IPS DF 6.9 (cell line): ENCODE measurements at places on chromosomes 5 and 9.

DNA sequence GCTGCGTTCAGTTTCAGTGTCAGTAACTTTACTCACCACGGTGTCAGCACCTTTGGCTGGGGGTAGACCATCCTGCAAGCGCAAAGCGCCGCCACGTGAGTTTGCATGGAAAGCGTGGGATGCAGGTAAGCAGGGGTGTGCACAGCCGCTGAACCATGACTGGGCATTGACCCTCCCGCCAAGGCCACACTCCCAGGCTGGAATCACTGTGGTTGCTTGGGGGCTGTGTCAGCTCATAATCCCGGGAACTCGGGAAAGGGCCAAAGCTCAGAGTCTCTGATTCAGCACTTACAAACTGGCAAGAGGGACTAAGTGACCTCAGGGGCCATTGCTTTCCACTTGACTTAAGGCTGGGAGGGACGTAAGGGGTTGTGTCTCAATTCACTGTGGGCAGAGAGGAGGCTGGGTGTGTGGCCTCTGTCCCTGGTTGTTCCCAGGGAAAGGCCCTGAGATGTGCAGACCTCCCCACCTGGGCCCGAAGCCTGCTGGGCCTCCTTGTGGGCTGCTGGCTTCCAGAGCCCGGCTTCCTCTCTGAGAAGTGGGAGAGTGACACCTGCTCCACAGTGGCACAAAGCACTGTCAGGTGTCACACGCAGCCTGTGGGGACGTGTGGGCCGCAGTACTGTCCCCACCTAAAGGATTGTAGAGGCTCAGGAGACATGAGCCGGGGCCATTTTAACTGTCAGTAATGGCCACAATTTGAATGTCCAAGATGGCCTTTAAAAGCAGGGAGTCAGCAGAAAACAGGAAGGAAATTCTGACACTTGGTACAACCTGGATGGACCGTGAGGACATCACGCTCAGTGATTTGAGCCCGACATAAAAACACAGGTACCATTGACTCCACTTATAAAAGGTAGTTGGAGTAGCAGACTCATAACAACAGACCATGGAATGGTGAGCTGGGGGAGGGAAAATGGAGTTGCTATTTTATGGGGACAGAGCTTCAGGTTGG, 16.7 kb downstream of the ABO start:
- DNase-seq, result no peak

DNA sequence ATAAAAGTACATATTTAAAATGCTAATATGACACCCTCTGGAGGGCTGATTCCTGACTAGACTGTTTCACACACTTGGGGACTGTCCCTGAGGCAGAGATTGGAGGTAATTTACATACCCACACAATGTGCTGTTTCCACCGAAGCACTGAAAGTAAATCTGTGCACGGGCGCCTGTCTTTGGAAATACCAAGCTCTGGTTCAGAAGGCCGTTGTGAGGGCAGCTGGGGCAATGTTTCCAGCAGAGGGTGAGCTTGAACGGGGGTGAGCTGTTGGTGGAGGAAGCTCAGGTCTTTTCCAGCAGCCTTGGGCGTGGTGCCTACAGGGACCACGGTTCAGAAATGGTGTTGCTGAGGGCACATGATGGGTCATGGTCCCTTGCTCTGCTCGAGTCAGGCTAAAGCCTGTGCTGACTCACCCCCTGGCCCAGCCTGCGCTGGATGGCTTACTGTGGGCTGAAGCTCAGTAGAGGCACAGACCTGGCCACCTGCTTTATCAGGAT, 25.8 kb upstream of the HMCN2 start:
- DNase-seq, result no peak

DNA sequence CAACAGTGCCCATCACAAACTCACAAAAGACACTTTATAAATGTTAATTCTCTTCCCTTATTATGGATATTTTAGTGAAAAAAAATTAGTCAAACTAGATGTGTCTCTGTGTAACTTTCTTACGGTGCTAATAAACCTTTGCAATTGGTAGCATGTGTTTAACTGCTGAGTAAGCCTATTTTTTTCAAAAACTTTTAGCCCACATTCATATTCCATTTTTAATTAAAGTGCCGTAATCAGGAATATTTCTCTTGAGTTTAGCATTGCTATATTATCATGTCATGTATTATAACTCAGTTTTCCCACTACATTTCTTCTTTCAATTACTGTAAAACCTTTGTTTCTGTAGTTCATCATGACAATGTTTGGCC, 51.4 kb downstream of the FYB1 start:
- DNase-seq, result no peak

- no peak for DNase-seq
These were observed 6.9 kb upstream of the LTC4S start for GRCh38 chr5:179786861-179787260.

DNA sequence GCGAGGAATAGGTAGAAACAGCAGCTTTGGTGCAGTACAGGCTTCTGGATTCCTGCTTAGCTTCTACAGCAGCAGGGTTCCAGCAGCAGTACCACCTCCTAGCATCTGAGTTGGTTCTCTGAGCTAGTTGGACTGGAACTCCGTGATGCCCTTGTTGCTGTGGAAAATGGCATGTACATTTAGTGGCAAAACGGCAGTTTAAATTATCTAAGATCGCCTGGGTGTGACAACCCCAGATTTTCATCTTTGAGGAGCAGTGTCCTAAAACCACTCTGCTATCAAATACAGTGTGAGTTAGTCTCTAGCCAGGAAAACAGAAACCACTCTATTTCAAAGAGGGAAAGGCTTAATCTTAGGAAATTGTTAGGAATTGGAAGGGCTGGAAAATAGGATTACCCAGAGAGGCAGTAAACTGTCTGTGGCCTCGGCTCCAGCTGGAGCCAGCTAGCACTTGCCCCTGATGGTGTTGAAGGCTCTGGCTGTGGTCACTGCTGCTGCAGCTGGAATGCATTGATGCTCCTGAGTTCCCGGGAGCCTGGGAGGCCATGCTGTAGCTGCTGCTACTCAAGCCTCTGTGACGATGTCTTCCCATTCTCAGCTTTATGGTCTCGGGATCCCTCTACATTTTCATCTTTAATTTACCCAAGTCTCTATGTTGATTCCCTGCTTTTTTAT, 29.4 kb downstream of the RAD23B start:
- DNase-seq, result no peak

DNA sequence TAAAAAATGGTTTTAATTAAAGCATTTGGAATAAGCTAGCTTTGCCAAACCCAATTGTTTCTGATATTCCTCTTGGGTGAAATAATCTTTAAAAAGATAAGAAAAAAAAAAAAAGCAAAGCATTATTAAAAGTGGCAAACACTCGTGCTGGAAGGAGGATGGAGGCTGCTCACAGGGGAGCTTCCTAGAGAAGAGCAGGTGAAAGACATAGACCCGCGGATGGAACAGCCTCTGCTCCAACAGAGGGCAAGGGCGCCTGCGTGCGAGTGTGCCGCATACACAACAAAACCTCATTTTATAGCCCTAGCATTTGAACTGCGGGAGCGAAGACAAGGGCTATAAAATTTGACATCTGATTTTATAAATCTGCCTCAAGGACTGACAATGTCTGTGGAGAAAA, 33.4 kb upstream of the SLC25A51 start:
- no peak for DNase-seq

DNA sequence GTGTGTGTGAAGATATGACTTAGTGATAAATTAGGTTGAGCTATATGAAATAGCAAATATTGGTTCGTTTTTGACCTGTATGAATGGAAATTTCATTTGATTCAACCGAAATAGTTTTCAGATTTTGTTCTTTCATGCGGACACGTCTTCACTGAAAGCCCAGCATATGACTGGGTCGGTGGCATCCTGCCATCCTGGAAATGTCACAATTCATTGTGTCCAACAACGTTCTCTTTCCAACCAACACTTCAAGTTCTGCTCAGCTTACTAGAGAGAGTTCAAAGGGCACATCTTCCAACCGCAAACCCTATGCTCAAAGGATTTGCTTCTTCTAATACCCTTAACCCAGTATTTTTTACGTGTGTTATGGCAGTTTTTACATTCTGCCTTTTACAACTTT, 252.5 kb downstream of the NTRK2 start:
- DNase-seq, result no peak

GRCh38 chr9:110364451-110364850, 26.8 kb upstream of the TXNDC8 start:
- DNase-seq, result no peak

DNA sequence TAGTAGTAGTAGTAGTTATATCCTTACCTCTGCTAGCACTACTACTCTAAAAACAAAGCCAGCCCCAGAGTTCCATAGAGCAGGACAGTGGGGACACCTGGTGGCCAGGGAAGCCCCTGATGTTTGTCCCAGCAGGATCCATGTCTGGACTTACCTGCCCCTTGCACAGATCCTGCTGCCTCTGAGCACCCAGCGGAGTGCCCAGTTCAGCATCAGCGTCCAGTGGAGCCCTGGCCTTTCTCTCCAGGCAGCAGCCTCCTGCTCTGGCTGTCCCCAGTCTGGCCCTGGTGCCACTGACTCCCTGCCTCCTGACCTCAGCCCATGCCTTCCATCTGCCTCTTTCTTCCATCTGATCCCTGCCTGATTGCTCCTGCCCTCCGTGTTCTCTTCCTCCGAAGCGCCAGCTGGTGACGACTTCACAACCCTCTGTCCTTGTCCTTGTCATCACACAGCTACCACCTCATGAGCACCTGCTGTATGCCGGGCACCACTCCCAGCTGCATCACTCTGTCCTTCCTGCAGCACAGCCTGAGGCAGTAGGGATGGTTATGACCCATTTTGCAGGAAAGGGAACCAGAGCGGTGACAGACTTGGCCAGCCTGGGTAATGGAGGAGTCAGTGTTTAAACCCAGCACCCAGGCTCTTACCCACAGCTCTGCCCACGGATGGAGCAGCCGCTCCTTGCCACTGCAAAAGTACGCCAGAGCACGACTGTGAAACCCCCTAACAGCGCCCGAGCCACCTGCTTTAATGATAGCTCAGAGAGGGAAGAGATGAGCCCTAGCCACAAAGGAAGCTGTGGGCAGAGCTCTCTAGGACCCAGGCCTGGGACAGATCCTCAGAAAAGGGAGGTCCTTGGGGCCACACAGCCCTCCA, 11.5 kb downstream of the SARDH start:
- DNase-seq, result no peak

DNA sequence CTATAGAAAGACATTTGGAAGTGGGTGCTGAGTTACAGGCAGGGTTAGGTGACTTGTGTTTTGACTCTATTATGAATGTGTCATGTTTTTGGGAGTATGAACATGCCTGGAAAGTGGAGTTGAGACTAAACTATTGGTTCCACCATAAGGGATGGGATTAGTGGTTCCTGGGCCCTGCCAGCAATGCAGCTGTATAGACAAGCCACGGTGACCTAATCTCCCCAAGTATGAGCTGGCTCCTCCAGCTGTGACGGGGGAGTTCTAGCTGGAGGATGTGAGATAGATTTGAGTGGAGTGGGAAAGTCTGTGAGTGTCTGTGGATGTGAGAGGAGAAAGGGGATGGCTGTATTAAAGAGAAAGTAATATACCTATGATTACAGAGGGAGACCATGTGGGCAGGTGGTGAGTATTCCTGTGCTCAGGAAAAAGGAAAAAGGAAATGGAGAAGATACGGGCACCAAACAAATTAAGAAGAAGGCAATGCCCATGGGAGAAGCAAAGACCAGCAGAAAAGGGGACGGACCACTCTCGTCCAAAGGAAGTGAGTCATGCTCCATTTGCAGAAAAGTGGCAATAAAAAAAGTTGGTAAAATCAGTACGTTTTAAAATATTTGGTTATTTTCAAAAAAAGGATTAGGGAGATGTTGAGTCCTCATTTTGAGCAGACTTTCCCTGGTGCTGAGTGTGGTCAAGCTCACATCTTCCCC, 48.3 kb upstream of the ICE1 start:
- DNase-seq, result no peak

DNA sequence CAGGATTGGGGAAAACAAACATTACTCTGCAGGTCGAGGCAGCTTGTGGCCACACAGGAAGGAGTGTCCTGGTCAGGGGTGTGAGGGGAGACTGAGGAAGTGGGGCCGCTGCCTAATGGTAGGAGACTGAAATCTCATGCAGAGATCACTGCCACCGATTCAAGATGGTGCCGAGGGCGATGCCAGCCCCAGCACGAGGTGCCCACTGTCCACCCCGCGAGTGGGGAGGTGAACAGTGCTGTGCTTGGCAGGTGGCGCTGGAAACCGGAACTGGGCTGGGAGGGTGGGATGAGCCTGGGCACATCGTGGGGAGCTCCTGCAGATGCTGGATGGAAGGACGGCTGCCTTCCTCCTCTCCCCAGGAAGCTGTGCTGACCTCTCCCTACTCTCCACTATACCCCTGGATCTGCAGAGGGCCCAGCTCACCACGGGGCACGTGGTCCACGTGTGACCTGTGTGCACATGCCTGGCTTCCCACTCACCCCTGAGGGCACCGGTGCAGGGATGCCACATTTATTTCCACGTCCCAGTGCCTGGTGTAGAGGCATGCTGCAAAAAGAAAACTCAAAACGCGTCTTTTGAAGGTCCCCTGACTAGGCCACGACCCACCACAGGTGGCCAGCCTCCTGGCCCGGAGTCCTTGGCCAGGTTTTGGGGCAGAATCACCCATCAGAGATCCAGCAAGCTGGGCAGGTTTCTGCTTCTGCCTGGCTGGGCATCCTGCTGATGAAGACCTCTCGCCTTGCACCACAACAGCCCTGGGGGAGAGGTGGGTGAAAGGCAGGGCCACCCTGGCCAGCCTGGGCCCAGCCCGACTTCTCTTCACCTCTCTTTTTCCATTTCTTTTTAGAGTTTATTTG, 71.7 kb upstream of the FCN1 start:
- no peak for DNase-seq

- DNase-seq, result no peak
These were observed 232.4 kb downstream of the ESM1 start for GRCh38 chr5:54753034-54753433.

DNA sequence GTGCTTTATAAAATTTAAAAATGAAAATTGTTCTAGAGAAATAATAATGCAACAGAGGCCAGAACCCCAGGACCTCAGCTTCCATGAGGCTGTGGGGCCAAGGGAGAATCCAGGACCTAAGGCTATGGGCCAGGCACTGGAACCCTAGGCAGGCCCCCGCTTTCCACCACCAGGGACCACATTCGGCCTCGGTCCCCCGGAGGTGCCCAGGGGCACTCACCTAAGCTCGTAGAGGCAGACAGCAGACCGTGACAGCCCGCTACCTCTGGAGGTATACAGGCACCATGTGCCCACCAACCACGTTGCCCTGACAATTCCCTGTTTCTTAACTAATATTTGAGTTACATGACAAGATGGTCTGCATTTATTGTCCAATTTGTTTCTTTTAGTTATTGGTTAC, 49.5 kb upstream of the MROH2B start:
- no peak for DNase-seq

- DNase-seq, result no peak
These were observed 51.3 kb upstream of the SLC30A5 start for GRCh38 chr5:69042500-69042899.

GRCh38 chr9:74824654-74825053, 63.1 kb downstream of the TRPM6 start:
- no peak for DNase-seq

GRCh38 chr5:142749321-142749720, 20.9 kb upstream of the ARHGAP26 start:
- DNase-seq, result no peak

GRCh38 chr9:87662808-87663528, 63.0 kb upstream of the CTSL start:
- DNase-seq, result peak; percentile 76

- DNase-seq, result no peak
These were observed 212.0 kb downstream of the KDM4C start for GRCh38 chr9:6969805-6970204.

GRCh38 chr5:86986837-86987236, 280.8 kb upstream of the RASA1 start:
- no peak for DNase-seq
